ENCODE measurements at places on chromosomes 3 and 15. TPM values are rescaled to one million over a fixed set of nuclear protein-coding genes. Genes with fewer than 3 reads are reported as not detected.

AAGAB gene
- polyA plus RNA-seq: 7.8 TPM

PTX3 gene
- polyA plus RNA-seq: 2.9 TPM

PIF1 gene
- polyA plus RNA-seq: 0.98 TPM

GRCh38 chr15:66578286-66578875 is 12.6 kb upstream of the LCTL start:
- DNase-seq: no peak

GRCh38 chr15:56892659-56893363 is 25.6 kb upstream of the TCF12 start:
- DNase-seq: no peak
